ENCODE measurements at places on chromosomes 12 and 14.

- DNase-seq: no peak
Observed at GRCh38 chr12:1660304-1661187, 30.3 kb upstream of the ADIPOR2 start.

DNA sequence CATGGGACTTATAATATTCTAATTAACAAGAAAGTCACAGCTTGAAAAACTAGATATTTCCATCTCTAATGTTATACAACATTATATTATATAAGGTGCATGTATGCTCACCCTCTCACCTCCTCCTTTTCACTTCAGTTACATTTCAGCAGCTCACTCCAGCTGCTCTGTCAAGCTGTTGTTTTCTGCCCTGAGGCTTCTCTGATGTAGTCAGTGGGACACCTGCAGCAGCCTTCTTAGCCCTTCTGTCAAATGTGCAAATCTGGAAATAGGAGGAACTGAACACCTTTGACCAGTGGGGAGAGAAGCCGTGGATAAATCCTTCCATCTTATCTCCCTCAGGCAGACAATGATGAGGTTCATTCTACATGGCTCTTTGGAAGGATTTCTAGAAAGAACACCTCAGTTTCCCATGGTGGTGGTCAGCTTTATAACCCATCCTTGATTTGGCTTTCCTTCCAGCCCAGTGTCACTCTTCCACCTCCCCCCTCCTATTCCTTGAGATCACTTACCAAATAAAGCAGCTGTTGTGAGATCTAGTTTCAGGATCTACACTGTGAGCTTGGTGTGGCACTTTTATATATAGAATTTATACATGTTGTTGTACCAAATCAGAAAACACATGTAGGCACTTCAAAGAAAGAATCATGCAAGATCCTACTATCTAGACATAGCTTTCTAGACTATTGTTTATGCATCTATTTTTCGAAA is 79.6 kb upstream of the STK38L start:
- DNase-seq: no peak

GRCh38 chr12:11902525-11902875 is 168.2 kb upstream of the BCL2L14 start:
- no peak for DNase-seq

DNA sequence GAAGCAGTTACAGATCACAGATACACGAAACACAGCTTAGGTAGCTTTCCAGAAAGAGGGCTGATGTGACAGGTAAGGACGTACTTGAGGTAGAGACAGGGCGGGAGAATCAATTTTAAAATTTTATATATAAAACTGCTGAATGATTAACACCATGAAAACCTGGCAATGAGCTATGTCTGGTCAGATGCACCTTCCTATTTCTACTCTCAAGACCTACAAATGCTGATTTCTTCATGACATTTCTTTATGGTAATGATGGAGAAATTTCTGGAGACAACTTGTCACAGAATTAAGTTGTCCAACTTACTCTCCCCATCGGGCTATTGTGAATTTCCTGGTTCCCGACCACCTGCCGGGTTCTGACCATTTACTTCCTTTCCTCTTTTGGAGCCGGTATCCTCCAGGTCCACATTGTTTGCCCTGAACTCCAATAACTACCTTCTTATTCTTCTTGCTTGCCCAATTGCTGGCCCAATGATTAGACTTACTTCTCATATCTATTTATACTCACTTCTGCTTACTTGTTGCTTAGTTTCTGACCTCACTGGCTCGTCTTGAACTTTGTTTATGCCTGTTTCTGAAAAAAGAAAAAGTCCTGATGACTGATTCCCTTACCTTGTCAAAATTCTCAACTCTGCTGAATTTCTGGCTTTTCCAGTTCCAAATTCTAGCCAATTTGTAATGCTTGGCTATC is 12.8 kb upstream of the ATP2B1 start:
- no peak for DNase-seq

- no peak for DNase-seq
Observed at GRCh38 chr12:109253913-109254544, 55.1 kb downstream of the FOXN4 start.
